ENCODE measurements at places on chromosomes 4 and X.

DNA sequence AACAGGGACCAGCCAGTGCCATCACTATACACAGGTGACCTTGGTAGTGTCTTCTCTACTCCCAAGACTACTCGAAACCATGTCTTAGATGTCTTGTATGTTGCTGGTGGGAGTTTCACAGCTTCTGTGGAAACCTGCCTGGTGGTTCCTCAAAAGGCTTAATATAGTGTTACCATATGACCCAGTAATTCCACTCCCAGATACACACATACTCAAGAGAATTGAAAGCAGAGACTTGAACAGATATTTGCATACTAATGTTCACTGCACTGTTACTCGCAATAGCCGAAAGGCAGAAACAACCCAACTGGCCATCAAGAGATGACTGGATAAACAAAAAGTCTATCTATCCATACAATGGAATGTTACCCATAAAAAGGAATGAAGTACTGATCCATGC, 3.1 kb downstream of the TFDP3 start:
- no peak for DNase-seq

GRCh38 chr4:96166806-96167205, 326.9 kb downstream of the PDHA2 start:
- DNase-seq, result no peak

- no peak for DNase-seq
Measured at GRCh38 chr4:24322511-24322910, 261.8 kb downstream of the DHX15 start.

DNA sequence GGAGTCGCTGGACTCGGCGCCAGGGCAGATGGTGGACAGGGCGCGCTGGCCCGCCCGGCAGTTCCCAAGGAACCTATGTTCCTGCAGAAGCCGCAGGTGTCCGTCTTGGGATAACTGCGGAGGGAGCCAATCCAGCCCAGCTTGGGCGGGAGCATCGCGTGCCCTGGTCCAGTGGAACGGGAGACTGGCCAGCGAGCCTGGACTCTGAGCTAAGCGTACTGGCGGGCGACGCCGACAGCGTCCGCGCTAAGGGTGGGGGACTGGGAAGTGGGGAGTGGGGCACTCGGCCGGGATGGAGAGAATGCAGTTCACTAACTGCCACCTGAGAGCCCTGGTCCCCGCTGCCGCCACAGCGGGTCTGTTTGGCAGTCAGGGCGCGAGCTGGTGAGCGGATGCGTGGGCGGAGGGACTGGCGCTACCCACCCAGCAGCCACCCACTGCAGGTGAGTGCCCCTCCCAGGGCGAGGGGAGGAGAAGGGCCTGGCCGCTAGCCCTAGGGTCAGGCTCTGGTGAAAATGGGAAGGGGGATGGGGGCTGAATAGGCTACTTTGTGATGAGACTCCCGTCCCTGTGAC, 1.3 kb upstream of the MAMLD1 start:
- no peak for DNase-seq

- no peak for DNase-seq
Measured at GRCh38 chr4:118850488-118851173, 14.7 kb upstream of the SEC24D start.

DNA sequence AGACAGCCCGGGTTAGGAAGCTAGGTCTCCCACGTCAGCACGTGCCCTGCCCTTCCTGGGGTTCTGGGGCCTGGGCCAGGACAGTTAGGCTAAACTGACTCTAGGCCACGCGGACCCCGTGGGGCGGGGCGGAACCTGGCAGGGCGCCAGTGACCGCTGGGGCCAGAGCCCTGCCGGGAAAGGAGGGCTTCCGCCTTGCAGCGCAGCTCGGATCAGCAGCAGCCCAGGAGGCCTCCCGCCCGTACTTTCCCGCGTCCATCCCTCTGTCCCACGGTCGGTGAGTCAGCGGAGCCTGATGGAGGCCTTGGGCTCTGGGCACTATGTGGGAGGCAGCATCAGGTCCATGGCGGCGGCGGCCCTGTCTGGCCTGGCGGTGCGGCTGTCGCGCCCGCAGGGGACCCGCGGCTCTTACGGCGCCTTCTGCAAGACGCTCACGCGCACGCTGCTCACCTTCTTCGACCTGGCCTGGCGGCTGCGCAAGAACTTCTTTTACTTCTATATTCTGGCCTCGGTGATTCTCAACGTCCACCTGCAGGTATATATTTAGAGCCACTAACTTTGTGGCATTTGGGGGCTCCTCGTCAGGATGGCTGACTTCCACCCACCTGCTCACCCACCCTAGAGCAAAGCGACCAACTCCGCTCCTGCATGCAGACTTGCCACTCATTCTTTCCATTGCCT, at the start of gene SMIM10:
Gene SMIM10 (plus strand): TSS at position 191 of the 681 bp plus-strand sequence. CDS start 105 bp downstream, at position 296.
- DNase-seq, result peak; percentile 42

DNA sequence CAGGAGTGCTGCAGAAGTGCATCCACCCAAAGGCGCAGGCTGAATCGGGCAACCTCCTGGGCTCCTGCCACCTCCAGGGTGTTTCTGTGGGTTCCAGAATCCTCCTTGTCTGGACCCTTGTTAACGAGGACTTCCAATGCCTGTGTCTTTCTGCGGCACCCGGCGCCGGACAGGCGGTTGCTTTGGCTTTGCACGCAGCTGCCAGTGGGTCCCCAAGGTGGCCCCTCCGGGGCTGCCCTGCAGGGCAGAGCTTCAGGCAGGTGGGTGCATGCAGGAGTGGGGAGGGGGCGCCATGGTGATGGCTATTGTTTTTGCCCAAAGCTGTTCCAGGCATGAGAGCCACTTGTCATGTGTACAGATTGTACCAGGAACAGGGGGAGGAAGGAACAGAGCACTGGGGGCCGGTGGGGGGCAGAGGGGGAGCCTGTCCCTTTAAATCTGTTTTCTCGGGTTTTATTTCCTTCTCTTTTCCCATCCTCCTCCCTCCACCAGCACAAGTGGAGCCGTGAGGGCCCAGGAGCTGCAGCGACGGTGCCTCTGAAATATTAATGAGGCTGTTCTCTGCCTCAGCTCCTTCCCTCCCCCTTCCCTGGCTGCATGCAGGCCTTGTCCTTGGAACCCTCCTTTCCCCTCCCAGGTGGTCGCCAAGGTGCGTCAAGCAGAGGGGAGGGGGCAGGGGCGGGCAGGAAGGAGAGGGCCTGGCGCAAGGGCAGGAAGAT, 13.1 kb downstream of the ATP2B3 start:
- no peak for DNase-seq

- DNase-seq, result peak; percentile 59
Measured at GRCh38 chr4:76607266-76607799, 172.3 kb downstream of the SHROOM3 start.

DNA sequence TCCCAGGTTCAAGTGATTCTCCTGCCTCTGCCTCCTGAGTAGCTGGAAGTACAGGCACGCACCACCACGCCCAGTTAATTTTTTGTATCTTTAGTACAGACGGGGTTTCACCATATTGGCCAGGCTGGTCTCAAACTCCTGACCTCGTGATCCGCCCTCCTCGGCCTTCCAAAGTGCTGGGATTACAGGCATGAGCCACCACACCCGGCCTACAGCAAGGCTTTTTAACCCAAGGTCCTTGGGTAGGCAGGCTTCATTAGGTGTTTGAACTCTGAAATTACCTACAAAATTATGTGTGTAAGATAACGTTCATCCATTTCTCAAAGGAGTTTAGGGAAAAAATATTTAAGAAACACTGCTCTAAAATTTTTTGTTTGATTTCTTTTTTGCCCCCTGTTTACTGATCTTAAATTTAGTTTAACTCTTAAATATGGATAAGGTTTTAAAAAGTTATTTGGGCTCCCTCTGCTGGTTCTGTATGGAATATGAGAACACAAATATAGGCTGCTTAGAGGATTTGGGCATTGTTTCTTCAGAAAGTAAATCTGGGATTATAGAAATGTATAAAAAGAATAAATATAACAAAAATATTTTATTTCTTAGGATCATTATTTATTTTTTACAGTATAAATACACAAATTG, 92.8 kb downstream of the CBR4 start:
- peak; percentile 46 for DNase-seq

- DNase-seq, result no peak
Measured at GRCh38 chr4:102575369-102576129, 74.4 kb downstream of the NFKB1 start.

GRCh38 chrX:40349251-40349650, 231.5 kb upstream of the ATP6AP2 start:
- DNase-seq, result no peak

DNA sequence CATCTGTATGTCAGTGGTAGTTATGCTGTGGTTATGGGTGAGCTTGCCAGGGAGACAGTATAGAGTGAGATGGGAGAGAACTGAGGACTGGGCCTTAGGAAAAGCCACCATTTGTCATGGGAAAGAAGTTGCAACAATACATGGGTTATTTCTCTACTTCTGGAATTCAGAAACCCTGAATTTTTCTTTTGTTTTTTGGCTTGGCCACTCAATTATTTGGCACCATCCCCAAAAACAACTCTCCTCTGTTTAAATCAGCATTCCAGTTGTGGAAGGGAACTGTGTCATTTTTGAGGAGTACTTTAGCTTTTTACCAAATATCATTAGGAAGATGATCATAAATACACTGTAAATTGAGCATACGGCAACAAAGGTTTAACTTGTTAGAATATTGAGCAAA, 41.1 kb upstream of the ACSL4 start:
- no peak for DNase-seq

GRCh38 chrX:130575831-130576389, 174.1 kb downstream of the RBMX2 start:
- peak; percentile 68 for DNase-seq

GRCh38 chr4:25792200-25792791, 70.5 kb downstream of the SEL1L3 start:
- DNase-seq, result peak; percentile 47

DNA sequence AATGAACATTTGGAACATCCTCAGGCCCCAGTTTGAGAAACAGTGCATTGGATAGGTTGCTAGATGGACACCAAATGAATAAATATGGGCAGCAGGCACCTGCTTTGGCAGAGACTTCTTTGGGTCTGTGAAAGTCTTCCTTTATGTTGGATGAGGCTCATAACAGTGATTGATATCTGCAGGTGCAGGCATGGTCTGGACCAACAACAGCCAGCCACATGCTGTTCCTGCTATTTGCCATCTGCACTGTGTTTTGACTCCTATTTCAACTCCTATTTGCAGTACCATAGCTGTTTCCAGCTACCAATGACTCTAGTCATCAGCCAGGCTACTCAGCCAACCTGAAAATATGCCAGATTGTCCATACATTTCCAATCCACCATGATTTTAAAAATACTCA, 60.9 kb downstream of the ANAPC4 start:
- DNase-seq, result no peak

GRCh38 chr4:104492183-104492771, 2.4 kb downstream of the CXXC4 start:
- peak; percentile 46 for DNase-seq

GRCh38 chr4:184318852-184319251, 101.2 kb upstream of the ENPP6 start:
- no peak for DNase-seq

- peak; percentile 36 for DNase-seq
Measured at GRCh38 chrX:64182208-64182607, 23.3 kb downstream of the AMER1 start.

- DNase-seq, result no peak
Measured at GRCh38 chr4:46393606-46394005, 3.7 kb upstream of the GABRA2 start.

DNA sequence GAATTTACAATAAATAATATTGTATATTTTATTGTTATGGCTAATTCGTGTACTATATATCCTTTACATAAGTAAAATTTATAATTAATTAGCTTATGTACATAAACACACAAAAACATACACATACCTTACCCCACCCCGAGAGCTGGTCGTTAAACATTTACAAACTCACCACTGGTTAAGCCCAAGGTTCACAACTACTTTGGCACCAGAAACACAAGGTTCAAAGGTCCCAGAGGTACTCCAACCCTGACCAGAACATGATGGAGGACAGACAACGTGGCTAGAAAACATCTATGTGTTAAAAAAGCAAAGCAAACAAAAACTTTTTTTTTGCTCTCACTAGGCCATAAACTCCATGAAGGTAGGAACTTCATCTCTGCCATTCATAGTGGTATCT, 37.7 kb downstream of the SLC25A5 start:
- DNase-seq, result no peak

DNA sequence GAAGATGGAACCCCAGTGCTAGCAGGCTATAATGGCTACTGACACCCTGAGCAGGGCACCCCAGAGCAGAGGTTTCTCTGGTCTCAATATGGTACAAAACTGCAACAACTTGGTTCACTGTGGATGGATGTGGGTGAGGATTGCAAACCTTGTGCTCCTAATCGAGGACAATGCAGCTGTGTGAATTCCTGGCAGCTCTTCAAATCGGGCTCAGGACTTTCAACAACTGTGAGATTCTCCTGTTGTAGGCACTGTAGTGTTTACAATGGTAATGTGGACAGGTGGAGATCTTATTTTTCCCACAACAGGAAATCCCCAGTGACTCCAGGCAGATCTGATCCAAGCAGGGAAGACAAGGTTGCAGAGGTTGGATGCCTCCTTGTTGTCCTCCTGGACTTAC, 101.5 kb downstream of the RCHY1 start:
- no peak for DNase-seq

DNA sequence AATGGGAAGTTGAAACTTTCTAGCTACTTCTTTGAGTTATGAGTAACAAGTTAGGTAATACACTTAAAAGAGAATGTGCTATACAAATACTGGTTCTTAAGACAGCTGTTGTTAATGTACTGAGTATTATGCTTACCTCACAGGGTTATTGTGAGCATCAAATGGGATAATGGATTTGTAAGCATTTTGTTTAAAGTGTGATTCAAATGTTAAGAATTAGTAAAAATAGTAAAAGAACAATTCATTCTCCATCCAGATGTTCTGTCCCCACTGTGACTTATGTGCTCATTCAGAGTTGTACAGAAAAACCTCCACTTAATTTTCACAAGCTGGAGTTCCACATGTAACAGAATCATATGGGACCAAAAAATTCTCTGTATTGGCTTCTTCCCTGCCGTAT, 63.6 kb downstream of the AR start:
- no peak for DNase-seq

DNA sequence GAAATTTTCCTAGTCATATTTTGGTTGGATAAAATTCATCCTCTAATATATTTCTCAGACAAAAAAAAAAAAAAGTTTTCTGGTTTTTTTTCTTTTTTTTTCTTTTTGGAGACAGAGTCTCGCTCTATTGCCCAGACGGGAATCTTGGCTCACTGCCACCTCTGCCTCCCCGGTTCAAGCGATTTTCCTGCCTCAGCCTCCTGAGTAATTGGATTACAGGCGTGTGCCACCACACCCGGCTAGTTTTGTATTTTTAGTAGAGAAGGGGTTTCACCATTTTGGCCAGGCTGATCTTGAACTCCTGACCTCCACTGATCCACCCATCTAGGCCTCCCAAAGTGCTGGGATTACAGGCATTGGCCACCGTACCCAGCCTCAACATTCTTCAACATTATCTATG, 432.7 kb upstream of the PABPC4L start:
- DNase-seq, result no peak

Measured in cardiac muscle cell (in vitro differentiated cells and primary cell).